Activated CD4-positive, alpha-beta T cell treated with anti-CD3 and anti-CD28 coated beads, Interleukin-2, amount 50 U/mL, for 16 hours (primary cell): ENCODE measurements at places on chromosomes 12 and 14.

- DNase-seq = no peak
These were observed 6.6 kb downstream of the ATXN3 start for GRCh38 chr14:92099802-92100201.

- peak; percentile 38 for DNase-seq
These were observed 364.5 kb upstream of the DIO2 start for GRCh38 chr14:80575763-80576162.

DNA sequence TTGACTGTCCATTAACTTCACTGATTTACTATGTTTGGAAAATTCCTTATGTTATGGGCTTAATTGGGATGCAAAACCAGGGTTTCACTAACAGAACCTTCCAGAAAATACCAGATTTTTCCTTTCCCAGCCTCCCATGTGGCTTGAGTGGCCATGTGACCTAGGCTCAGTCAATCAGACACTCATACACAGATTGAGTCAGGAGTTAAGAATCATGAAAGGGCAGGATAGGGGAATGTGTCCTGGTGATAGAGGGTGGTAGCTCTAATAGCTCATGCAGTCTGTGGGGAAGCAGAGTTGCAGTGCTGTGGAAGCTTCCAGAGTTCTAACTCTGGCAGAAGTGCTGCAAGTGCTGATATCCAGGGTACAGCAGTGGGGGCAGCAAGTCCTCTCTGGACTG is 134.1 kb upstream of the IFNG-AS1 start:
- no peak for DNase-seq

DNA sequence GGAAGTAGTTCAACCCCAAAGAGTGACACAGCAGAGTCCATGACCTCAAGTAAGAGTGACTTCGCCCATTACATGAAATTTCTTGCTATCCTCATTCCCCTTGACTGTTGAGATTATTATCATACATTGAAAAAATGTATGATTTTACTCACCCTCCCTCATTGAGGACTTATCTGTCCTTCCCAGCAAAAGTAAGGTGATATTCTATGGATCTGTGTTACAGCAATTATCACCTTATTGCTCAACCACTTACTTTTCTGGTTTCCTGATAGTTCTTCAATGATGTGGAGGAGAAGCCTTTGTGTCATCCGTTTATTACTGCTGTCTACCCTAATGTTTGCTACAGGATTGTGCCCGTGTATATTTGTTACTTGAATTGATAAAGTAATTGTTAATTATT is 306.2 kb downstream of the TRHDE start:
- no peak for DNase-seq

GRCh38 chr14:68880581-68881105 is 87.8 kb upstream of the ZFP36L1 start:
- DNase-seq = no peak

DNA sequence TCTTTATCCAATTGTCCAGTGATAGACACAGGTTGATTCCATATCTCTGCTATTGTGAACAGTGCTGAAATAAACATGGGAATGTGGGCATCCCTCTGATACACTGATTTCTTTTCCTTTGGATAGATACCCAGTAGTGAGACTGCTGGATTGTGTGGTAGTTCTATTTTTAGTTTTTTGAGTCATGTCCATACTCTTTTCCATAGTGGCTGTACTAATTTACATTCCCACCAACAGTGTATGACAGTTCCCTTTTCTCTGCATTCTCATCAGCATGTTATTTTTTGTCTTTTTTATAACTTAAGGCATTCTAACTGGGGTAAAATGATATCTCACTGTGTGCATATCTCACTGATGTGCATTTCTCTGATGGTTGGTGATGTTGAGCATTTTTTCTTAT is 24.8 kb upstream of the VASH1 start:
- no peak for DNase-seq

DNA sequence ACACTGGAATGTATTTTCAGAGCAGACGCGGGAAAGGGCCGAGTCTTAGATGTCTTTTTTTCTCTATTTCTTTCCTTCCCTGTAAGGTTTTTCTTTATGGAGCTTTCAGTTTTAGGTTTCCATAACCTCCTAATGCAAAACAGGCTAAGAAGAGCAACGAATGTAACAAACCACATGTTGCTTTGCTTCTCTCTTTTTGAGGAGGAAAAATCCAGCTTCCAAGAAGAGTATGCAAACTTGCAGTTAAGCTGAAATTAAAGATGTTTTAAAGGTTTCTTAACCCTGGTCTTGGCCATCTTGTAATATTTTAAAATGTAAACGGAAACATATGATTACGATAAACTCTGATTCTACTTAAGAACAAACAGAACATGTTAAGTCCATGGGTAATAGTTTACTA is 86.9 kb downstream of the PRICKLE1 start:
- no peak for DNase-seq

GRCh38 chr12:86265329-86265695 is 9.1 kb upstream of the MGAT4C start:
- DNase-seq = no peak

- no peak for DNase-seq
These were observed 636.3 kb downstream of the DIO2 start for GRCh38 chr14:79575032-79575431.

GRCh38 chr14:60859525-60859924 is 121.4 kb downstream of the TRMT5 start:
- peak; percentile 76 for DNase-seq

GRCh38 chr12:82517808-82518207 is 159.5 kb downstream of the METTL25 start:
- no peak for DNase-seq

DNA sequence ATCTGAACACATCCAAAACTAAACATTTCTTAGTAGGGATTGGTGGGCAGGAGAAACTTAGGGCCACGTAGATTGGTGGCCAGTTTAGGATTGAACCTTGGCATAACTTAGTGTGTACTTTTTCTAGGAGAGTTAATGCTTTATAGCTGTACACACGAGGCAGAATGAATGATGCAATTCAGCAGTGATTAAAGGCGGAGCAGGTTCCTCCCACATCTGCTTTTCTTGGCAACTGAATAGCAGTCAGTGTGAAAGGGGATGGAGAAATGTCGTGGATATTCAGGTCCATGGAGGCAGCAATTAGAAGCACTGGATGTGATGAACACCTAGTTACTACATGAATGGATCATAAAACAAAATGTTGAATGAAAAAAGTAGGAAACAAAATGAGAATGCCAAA is 493.8 kb downstream of the FUT8 start:
- no peak for DNase-seq

DNA sequence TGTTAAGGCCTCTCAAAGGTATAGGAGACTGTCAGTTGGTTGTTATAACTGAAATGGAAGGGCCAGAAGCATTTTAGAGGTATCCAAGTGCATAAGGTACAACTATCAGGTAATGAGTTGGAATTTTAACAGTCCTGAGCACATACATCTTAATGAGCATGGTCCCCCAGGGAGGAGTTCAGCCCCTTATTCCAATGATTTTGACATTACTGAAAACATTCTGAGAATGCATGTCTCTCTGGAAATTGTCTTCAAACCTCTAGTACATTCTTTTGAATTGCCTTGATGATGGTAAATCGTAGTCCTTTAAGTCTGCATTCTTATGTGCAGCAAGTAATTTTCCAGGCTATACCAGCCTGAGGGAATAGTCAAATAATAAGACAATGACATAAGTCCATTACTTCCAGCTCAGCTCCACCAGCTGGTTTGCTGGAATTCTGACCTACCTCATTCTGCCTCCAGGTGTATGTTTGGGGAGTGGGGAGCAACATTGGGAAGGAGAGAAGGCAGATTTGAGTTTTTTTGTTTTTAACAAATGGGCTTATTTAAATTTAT is 239.2 kb downstream of the MSRB3 start:
- no peak for DNase-seq

GRCh38 chr12:106774808-106775524 is 484 bp downstream of the RIC8B start:
- peak; percentile 5 for DNase-seq

GRCh38 chr14:43671716-43672485 is 835.2 kb downstream of the FSCB start:
- no peak for DNase-seq

- DNase-seq = no peak
These were observed 4.5 kb downstream of the ALKBH2 start for GRCh38 chr12:109088818-109089217.

DNA sequence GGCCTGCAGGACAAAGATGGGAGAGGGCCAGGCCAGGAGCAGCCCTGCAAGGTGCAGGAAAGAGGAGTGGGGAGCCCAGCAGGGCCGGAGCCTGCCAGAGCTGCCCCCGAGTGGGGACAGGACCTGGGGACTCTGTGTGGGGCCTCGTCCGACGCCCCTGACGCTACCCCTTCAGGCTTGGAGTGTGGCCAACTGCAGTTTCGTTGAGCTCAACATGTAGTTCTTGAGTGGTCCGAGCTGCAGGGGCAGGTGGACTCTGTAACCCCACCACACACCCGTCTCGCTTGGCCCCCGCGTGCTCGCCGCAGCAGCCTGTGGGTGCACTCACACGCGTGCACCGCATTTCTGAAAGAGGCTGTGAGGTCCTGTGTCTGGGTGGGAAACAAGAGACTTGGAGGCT is 2.0 kb downstream of the ASPG start:
- DNase-seq = no peak

GRCh38 chr12:62732861-62733427 is 202.0 kb downstream of the PPM1H start:
- DNase-seq = peak; percentile 10

DNA sequence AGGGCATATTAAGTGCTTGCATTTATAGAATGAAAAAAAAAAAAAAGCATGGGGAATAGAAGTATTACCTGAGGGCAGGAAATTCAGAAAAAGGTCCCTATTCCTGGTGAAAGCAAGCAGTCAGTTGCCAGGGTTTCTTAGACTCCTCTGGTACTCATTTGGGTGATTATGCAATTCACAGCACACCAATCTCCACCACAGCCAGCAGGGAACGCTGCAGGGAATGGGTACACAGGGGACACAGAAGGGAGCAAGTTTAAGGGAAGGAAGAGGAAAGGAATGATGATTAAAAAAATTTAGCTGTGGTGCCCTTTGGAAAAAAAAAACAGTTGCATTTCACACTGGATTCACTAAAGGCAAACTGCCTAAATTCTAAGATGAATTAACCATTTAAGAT is 14.2 kb downstream of the BLTP3B start:
- DNase-seq = no peak

DNA sequence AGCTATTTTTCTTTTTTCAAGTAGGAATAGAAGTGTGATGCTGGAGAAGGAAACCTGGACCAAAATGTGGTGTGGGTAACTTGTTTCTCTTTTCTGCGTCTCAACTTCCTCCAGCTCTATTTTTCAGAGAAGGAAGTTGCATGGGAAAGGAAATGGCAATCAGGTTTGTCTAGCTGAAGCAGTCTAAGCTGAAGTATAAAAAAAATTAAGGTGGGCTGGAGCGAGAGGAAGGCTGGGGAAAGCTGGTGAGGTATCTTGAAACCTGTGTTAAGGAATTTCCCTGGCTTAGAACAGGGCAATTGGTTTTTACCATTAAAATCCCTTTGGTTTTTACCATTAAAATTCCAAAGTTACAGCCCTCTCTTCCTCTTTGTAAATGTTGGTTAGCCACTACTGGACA is 34.2 kb upstream of the NINJ2 start:
- DNase-seq = no peak

DNA sequence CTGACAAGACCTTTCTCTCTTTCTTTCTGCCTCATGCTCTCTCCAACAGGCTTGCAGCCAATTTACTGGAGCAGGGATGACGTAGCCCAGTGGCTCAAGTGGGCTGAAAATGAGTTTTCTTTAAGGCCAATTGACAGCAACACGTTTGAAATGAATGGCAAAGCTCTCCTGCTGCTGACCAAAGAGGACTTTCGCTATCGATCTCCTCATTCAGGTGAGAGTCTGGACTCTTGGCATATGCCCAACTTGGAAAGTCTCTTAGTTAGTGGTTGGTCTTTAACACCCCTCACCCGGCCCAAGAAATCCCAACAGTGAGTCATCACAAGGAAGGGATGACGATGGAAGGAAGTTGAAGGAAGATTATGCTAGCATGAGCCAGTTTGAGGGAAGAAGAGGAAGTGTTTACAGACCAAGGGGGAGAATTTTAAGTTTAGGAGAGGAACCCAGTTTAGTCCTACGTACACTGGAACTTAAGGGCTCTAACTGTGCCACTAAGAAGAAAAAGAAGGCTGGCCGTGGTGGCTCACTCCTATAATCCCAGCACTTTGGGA is 189.7 kb downstream of the ETV6 start:
- no peak for DNase-seq

DNA sequence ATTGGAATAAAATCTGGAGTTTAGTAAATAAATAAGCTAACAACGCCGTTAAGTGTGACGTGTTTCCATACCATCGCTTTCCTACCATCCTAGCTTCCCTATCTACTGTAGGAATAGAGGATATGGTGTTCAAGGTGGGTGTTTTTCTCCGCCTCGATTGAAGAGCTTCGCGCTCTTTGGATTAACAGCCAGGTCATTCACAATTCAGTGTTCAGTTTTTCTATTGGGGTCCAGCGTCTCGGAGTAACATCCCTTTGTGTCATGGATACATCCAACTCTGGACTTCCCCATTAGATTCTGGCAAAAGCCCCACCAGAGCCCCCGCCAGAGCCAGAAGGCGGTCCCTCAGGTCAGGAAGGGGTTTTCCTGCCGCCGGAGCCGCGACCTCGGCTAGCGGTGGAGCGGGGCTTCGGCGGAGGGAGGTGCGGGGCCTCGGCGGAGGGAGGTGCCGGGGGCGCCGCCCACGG is 1.2 kb upstream of the SRGAP1 start:
- no peak for DNase-seq

- DNase-seq = no peak
These were observed 808.7 kb downstream of the NRXN3 start for GRCh38 chr14:78978896-78979295.

DNA sequence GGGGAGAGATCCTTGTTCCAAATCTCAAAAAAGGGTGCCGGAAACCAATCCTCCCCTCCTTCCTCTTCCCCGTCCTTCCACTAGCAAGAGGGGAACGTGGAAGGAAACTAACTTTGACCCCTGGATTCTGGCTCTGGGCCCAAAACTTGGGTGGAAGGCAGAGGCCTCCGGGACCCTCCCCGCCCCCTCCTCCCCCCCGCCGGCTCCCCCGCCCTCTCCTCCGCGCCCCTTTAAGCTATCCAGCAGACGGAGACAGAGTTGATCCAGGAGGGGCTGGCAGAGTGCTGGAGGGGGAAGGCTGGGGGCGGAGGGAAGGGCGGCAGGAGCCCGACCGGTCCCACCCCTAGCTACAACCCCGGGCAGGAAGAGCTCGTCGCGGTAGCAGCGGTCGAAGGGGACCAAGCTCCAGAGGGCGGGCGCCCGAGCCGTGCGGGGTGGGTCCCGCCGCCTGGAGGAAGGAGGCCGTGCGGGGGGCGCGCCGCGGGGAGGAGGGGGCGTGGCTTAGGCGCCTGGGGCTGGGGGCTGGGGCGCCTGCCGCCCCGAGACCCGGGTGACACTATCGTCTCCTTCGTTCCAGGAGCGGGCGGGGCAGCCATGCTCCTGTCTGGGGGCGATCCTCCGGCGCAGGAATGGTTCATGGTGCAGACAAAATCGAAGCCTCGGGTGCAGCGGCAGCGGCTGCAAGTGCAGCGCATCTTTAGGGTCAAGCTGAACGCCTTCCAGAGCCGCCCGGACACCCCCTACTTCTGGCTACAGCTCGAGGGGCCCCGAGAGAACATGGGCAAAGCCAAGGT is at the start of gene NYNRIN:
Gene NYNRIN, plus strand, starts transcription at position 351 of the 794 bp plus-strand sequence. Its CDS starts 244 bp downstream, at position 595.
- no peak for DNase-seq
